ENCODE measurements at places on chromosomes 1 and 21.

GRCh38 chr1:117592155-117592554, 13.7 kb upstream of the TENT5C start:
- DNase-seq: no peak

- no peak for DNase-seq
Measured at GRCh38 chr1:72601035-72601674, 318.8 kb upstream of the NEGR1 start.

GRCh38 chr1:28885472-28885877, 28.9 kb upstream of the EPB41 start:
- no peak for DNase-seq

DNA sequence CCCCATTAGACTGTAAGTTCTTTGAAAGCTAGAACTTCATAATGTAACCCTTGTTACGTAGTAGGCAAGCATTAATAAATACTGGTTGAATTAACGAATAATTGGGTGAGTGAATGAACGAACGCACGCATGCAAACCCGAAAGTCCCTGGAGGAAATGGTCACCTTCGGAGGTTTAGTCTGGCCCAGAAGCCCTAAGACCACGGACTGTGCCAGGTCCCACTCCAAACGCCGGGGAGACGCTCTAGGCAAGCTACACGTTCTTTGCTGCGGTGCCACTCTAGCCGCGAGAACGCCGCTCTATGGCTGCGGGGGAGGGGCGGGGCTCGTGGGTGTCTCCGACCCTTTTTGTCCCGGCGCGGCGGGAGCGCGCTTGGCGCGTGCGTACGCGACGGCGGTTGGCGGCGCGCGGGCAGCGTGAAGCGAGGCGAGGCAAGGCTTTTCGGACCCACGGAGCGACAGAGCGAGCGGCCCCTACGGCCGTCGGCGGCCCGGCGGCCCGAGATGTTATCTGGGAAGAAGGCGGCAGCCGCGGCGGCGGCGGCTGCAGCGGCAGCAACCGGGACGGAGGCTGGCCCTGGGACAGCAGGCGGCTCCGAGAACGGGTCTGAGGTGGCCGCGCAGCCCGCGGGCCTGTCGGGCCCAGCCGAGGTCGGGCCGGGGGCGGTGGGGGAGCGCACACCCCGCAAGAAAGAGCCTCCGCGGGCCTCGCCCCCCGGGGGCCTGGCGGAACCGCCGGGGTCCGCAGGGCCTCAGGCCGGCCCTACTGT, at the start of gene KDM1A:
KDM1A (plus strand) TSS at position 375 of the 769 bp plus-strand sequence; CDS start at position 504, 129 bp downstream.
- DNase-seq: peak; percentile 86

DNA sequence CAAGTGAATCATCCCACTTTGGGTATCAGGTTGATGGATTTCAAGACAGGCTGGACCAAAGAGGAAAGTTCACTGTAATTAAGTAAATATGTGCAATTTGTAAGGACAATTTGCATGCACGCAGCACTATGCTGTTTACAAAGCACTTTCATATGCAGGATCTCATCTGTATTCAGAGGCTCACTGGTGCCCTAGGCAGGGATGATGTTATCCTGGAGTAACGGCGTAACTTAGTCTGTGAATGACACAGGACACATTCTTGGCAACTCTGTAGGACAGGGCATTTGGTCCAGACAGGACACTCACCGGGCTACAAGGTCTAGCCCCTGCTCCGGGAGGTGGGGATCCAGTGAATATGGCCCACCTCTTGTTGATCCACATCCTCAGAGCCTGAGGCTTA, 365.4 kb upstream of the DUSP10 start:
- no peak for DNase-seq

DNA sequence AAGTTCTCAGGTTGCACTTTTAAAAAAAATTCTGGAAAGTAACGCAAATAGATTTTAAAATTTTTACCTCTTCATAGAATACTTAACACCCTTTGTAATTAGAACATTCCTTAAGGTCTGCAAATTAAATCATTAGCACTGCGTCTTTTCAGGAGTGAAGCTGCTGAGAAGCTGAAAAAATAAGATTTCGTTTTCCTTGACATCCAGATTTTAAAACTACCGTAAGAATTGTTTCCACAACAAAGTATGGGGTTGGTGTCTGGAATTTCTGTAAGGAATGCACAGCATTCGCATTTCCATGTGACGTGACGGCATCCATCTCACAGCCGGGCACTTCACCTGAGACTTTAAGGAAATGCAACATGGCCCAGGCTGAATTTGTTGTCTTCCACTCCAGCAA, 76.3 kb upstream of the COX20 start:
- no peak for DNase-seq

DNA sequence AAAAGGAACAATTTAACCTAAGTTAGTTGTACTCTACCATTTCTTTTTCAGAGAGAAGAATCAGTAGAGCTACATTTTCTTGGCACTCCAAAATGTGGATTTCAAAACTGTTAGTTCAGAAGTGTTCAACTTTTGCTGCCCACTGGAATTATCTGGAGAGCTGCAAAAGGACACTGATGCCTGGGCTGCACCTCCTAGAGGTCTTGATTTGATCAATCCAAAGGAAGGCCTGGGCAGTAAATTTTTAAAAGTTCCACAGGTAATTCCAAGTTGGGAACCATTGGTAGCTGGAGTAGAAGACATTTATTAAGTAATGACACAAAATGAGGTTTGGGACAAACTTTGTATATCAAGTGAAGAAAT, 79.3 kb upstream of the HMCN1 start:
- DNase-seq: no peak

DNA sequence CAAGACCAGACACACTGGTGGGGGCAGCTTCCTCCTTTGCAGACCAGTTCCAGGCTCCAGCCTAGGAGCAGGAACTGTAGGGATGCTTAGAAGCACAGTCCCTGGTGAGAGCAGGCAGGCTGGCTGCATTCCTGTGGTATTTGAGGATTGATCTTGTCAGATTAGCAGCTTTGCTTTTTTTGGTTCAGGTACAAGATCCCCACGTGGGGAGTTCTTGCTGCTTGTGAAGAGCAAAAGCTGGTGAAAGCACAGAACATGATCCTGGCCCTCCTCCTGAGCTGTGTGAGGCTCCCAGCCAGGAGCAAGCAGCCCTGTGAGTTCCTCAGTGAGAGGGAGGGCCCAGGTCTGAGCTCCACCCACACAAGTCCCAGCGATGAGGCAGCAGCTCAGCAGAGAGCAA, 75.3 kb upstream of the ARTN start:
- no peak for DNase-seq

DNA sequence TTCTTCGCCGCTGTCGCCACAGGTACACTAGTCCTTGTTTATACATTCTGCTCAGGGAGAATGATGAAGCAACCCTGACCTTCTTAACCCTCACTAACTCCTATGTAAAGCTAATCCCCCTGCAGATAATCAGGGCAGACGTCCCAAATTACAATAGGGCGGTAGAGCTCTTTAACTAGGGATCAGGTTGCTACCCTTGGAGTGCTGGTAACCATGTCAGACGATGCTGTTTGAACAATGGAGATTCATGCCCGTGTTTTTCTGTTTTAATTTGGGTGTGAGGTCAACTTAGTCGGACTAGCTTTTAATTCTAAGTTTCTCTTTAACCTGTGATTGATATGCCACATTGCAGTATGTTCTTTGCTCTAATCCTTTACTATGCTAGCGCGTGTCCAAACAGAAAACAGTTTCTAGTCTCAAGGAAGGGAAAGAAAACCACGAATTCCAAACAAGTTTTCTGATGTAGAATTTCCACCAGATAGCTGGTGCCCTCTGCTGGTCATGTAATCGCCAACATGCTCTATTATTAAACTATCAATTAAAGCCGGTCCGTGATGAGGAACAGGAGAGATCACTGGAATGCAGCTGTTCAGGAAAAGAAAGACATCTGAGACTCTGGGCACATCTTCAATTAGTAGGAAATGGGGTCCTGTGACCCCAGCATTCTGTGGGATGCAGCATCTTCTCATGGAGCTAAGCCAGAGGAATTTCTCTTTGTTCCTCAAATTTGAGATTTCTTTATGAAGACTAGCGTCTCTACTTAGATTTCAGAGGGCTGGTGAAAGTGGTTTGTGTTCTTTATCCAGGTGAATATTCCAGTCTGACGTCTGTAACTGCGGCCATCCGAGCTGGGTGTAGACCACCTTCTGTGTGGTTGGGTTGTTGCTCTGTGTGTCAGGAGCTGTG, 18.3 kb upstream of the VAMP3 start:
- peak; percentile 20 for DNase-seq

- DNase-seq: no peak
Measured at GRCh38 chr21:31176725-31177124, 138.4 kb upstream of the KRTAP19-8 start.

GRCh38 chr1:193185901-193186731, at the start of gene B3GALT2:
B3GALT2 (minus strand) TSS chr1:193186613; CDS start chr1:193181562, 5,051 bp downstream.
- DNase-seq: no peak

- DNase-seq: no peak
Measured at GRCh38 chr1:117664314-117664713, 58.5 kb downstream of the TENT5C start.

- DNase-seq: no peak
Measured at GRCh38 chr1:214332946-214333798, 52.2 kb downstream of the SMYD2 start.

GRCh38 chr1:66339944-66340343, 194.0 kb upstream of the SGIP1 start:
- peak; percentile 62 for DNase-seq

DNA sequence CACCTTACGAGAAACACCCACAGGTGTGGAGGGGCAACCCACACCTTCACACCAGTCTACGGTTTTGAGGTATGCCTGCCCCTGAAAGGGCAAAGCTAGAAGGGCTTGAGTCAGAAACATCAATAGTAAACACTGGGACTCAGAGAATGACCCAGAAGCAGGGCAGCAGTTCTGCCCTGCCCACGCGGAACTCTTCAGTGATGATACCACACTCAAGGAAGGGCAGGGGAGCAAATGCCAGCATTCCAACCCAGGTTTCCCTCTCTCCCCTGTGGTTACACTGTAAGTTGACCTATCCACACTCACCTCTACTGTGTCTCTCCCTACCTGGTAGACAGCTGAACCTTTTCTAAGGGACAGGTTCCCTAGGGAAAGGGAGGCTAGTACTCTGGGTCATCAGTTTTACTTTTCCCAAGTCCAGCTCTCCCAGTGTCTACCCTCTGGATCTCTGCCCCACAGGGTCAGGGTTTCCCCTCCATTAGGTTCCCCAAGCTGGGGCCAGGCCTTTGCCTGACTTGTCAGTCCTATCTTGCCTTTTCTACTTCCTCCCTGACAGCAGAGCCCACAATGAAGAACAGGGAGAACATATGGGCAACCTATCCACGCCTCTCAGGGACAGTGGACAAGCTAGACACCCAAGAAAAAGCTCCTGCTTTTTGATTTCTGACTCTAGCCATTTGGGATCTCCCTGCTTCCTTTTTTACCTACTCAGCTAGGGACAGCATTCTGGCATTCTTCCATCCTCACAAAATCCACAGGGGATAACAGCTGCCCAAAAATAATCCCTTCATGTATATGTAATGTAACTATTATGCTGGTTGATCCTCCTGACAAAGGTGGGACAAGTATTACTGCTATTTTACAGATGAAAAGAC, 3.0 kb downstream of the F11R start:
- no peak for DNase-seq

- no peak for DNase-seq
Measured at GRCh38 chr1:111569913-111570312, 49.7 kb upstream of the RAP1A start.

DNA sequence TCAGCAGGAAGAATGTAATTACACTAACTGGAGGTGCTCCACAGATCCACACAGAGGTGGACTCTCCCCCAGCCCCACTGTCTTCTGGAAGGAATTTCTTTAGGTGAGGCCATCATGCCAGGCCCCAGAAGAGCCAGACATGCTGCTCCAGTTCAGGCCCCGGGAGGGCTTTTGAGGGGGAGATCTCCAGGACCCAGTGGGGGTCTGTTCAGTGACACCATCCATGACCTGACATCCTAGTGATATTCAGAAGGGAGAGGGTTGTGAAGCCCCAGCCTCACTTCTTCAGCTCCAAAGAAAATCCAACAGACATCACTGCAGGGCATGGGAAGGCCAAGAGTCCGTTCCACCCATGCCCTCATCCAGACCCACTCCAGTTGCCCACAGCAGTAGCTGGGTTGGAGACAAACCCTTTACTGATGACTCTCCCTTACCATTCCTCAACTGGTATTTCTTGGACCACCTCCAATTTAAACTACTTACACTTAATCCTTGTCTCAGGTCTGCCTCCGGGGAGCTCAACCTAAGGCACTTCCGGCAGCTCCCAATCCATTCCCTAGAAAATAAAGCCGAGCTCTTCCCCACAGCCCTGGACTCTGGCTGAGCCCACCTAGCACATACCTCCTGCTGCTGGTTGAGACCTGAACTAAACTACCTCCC, 39.2 kb downstream of the CSMD2 start:
- DNase-seq: no peak

GRCh38 chr1:12634156-12634555, 9.7 kb upstream of the AADACL4 start:
- DNase-seq: no peak

GRCh38 chr1:72037745-72038343, 244.5 kb downstream of the NEGR1 start:
- no peak for DNase-seq

DNA sequence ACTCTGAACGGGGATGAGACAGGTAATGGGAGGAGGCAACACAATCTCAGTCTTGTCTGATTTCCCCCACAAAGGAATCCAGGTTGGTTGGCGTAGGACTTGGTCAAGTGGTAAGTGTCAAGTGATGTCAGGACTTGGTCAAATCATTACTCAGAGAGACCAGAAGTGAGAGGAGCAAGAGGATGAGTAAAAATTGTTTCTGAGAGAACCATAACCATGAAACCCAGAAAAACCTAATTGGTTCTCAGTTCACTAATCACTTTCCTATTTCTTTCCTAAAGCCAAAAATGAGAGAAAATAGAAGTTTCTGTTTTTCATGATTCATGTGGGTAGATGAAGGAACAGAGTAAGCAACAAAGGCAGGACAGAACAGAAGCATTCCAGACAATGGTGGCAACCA, 5.0 kb downstream of the PHC2 start:
- no peak for DNase-seq

GRCh38 chr1:183568176-183569021, 21.9 kb downstream of the NCF2 start:
- no peak for DNase-seq

GRCh38 chr21:35275776-35276175, 226.7 kb upstream of the RUNX1 start:
- no peak for DNase-seq

- DNase-seq: no peak
Measured at GRCh38 chr1:153527023-153527682, 8.6 kb downstream of the S100A6 start.

GRCh38 chr1:216935901-216936300, 212.7 kb upstream of the ESRRG start:
- no peak for DNase-seq

- DNase-seq: no peak
Measured at GRCh38 chr1:21734526-21734925, 48.4 kb downstream of the USP48 start.

All from bone marrow (tissue), 2 donors.